ENCODE measurements at places on chromosomes 12 and 14.

DNA sequence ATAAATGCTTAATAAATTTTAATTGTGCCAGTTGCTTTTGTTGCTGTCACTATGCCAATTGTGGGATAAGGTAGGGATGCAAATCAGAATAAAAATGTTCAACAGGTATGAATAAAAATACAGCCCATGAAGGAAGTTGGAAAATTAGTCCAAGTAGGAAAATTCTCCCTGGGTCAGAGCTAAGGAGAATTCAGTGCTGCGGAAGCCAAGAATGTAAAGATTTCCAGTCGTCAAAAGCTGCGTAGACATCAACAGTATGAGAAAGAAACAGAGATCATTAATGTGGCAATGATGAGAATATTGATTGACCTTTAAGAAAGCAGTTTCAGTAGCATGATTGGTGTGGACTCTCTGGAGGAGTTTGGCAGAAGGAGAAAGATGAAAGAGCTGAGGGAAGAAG is 87.9 kb downstream of the PLEKHA5 start:
- DNase-seq = no peak

GRCh38 chr12:19432309-19433170 is 6.8 kb upstream of the AEBP2 start:
- no peak for DNase-seq

- DNase-seq = peak; percentile 80
Observed at GRCh38 chr12:22529281-22530060, 14.9 kb downstream of the C2CD5 start.

GRCh38 chr12:42482041-42482747 is 107.4 kb downstream of the PRICKLE1 start:
- no peak for DNase-seq

DNA sequence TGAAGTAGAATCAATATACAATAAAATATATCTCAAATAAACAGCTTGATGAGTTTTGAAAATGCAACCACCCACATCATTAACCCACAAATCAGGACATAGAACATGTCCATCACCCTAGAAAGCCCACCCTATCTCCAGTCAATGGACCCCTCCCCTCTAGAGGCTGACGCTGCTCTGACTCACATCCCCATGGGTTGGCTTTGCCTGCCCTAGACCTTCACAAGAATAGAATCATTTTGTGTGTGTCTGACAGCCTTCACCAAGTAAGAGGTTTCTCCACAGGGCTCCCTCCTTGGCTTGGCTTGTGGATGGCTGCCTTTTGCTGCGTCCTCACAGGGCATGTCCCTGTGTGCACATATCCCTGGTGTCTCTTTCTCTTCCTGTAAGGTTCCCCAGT is 250.2 kb upstream of the RTL1 start:
- DNase-seq = no peak

DNA sequence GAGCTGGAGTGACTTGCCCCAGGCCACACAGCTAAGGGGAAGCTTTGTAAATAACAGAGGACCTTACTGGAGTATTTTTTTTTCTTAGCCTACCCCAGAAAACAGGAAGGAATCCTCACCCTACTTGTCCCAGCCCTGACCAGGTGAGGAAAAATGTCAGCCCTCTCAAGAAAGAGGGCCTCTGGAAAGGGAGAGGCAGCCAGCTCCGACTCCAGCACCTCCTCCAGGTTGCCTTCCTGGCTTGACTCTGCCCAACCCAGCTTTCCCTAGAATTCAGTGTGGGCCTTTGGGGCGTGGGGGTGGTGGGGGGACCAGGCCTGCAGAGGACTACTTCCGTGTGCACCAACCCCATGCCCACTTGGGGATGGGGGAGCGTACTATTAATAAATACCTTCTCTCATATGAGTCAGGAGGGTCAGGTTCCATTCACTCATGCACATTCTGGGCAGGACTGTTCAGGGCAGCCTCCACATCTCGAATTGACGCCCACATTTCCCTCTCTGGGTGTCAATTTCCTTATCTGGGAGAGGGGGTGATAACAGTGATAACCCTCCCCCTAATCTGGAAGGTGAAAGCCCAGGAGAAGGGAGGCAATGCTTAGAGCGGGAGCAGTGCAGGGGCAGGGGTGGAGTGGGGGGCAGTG is 5.2 kb downstream of the RHOF start:
- DNase-seq = peak; percentile 73

- no peak for DNase-seq
Observed at GRCh38 chr14:20412411-20412810, 890 bp downstream of the TEP1 start.

- DNase-seq = no peak
Observed at GRCh38 chr14:89952576-89952975, 2.0 kb downstream of the EFCAB11 start.

DNA sequence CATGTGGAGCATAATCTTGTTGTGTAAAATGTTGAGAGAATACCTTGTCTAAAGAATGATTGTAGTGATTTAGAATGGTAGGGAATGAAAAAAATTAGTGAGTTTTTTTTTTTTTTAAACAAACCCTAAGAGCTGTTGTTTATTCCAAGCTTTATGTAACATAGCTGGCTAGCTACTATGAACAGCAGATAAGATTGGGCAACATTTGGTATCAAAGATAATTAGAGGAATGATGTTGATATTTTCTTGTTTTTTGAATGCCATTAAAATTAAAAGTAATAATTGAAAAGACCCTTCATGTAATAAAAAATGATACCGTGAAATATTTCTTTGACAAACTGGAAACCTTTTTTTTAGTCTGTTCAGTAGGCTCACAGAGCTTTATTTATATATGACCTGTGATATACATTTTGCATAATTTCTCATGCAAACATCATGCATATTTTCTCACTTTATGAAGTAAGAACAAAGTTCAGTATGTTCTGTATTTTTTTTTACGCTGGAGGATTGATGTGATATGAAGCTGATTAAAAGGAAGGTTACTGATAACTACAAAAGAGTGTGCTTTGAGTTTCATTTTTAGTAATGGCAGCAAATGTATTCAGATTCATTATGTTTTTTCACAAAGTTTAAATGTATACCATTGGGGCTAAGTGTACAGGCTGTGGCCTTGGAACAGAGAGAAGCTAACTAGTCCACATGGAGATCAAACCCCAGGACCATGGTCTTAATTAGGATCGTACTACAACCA is 8.1 kb downstream of the CPSF6 start:
- no peak for DNase-seq

DNA sequence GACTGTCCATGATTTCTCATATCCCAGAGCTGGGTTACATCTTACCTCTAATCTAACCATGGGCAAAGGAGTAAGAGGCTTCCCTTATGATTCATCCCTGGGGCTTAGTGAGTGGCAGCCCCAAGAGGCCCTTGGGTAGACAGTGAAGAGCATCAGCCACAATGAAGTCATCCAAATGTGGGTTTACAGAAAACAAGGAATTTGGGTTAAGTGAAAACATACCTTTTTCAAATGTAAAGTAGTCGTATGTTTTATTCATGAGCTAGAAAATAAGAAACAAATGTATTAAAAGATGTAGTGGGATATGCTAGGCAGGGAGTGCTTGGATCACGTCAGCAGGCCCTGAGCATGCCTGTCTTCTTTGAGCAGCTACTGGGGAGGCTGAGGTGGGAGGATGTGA is 54.0 kb upstream of the ELK3 start:
- DNase-seq = peak; percentile 46

DNA sequence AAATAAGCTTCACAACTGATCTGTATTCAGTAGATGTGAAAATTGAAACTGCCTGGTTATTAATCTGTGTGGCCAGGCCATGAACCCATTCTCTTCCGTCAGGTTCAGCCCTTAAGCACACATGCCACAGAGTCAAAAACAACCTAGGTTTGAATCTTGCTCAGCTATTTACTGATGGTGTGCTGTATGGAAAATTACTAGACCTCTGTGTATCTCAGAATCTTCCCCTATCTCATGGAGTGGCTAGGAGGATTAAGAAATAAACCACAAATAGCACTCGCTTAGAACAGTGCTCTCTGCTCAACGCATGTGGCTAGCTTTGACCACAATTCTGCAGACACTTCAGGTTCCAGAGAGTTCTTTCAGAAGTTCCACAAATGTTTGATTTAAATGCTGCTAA is 240.7 kb upstream of the PLEKHG7 start:
- DNase-seq = peak; percentile 66

DNA sequence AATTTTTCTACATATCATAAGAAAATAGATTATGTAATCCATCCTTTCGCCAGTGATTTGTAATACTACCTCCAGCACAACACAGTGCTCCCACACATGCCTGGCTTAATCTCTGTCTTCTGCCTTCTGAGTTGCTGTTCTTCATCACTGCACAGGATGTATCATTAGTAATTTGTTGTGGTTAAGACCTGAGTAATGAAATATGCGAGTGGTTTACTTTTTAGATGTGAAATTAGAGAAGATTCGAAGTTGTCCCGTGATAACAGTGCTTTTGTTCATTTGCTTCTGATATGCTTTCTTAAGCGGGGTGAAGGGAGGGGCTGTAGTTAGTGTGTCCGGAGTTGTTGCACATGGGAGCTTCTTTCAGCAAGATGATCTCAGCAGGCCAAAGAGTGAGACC is 18.1 kb downstream of the KRT85 start:
- no peak for DNase-seq

DNA sequence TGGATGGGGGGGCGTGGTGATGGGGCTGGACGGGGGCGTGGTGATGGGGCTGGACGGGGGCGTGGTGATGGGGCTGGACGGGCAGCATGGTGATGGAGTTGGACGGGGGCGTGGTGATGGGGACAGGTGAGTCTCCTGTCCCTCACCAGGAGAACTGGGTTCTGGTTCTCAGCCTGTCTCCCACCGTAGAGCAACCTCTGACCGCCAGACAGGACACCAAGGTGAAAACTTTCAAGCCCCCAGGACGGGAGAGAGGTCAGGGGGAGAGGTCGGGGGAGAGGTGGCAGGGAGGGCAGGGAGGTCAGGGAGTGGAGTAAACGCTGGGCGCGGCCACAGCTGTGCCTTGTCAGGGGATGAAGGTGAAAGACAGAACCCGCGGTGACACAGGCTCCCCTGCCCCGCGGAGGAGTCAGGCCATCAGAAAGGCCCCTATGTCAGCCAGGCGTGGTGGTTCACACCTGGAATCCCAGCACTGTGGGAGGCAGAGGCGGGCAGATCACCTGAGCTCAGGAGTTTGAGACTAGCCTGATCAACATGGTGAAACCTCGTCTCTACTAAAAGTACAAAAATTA is 84.6 kb downstream of the GALNT9 start:
- DNase-seq = no peak
